Fibroblast of the conjunctiva (primary cell): ENCODE measurements at places on chromosomes 7 and 10.

- no peak for DNase-seq
Observed at GRCh38 chr10:127921753-127922145, 14.8 kb downstream of the PTPRE start.

- no peak for DNase-seq
Observed at GRCh38 chr7:26035552-26035951, 116.4 kb upstream of the NFE2L3 start.

- DNase-seq = peak; percentile 65
Observed at GRCh38 chr7:123275036-123275753, 75.4 kb upstream of the SLC13A1 start.

GRCh38 chr10:84398696-84399095 is 70.3 kb downstream of the CCSER2 start:
- no peak for DNase-seq

- DNase-seq = no peak
Observed at GRCh38 chr7:22476824-22477223, 23.2 kb downstream of the STEAP1B start.

GRCh38 chr7:1054861-1055450 is 10.6 kb downstream of the GPR146 start:
- DNase-seq = no peak

DNA sequence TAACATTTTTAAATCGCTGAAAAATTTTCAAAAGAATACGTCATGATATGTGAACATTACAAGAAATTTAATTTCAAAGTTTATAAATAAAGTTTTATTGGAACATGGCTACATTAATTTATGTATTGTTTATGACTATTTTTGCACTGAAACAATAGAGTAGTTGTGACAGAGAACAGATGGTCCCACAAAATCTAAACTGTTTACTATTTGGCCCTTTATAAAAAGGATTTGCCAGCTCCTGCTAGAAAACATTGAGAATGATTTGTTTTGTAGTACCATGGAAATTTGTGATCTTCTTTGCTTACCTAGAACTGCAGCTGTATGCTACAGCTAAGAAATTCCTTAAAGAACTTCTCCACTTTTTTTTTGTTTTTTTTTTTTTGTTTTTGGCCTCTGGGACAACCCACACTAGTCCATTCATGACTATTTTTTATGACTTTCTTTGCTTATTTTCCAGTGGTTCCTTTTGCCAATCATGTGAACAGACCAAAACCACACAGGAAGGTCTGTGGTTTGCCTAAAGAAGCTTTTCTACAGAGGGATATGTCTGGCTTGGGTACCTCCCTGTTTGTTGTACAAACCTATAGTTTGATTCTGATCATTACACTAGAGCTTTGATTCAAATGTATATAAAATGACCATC is 55.7 kb downstream of the ST7 start:
- DNase-seq = no peak

- no peak for DNase-seq
Observed at GRCh38 chr7:79091661-79092060, 361.8 kb downstream of the MAGI2 start.

DNA sequence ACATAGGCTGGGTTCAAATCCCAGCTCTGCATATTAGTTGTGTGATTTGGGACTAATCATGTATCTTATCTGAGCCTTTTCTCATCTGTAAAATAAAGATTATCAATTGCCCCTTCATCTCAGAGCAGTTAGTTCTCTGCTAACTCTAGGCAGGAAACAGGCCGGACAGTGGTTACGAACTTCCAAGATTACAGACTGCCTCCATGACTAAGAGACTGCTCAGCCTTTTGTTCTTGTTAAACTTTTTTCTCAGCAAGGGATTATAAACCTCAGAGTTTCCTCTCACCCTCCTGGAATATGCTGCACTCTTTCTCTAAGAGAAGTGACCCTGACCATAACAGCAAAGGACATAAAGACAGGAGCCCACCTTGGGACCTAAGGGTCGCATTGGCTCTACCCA is 52.5 kb upstream of the NFKB2 start:
- no peak for DNase-seq

DNA sequence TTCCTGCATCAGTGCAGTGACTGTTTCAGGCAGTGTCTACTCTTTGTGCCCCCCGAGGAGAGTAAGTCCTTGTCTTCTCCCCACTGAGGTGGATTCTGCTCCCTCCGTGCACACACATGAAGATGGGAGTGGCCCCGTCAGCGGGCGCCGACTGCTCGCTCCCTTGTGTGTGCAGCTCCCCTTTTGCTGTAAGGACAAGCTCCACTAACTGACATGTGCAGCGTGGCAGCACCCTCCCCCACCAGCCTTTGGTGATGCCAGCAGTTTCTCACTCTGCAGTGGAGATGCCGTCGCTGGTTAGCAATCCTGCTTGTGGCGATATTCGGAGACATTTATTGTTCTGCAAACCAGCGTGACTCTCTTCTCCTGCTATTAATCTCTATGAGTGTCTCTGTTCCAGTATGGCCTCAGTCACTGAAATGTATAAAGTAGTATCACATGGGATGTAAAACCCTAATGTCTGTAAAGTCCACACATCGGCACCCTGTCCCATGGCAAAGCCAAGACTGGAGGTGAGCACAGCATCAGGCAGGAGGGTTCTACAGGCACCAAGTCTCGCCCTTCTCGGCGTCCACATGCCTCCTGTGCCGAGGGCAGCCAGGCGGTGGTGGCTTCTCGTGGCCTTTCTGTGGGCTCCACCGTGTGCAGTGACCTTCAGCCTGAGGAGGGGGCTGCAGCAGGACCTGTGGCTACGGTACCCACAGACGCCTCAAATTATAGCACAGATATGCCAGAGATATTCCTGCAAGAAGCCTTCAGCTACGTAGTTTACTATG is 202.7 kb downstream of the EBF3 start:
- DNase-seq = no peak

DNA sequence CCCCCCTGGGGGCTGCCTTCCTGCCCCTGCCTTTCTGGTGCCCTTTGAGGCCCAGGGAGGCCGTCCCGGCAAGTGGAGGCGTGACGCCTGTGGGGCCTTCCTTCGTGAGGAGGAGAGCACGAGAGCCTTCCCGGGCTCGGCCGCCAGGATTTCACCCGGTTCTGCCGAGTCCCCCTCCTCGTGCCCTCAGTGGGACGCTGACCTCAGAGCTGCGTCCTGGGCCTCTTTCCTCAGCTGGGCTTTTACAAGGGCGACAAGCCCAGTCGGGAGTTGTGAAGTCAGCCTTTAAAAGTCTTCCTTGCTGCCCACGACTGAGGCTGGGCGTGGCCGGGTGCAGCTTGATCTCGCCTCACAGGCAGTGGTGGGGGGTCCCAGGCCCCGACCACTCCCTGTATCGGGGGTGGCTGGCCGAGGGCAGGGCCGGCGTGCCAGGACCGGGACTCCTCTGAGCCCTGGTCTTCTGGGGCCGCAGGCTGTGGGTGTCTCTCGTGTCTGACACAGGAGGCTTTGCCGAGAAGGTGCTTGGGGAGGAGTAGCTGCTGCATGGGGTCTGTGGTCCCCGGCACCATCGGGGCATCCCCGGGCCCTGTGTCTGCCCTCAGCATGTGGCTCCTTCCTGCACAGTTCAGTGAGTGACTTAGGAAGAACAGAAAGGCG is 41.8 kb downstream of the FAM20C start:
- no peak for DNase-seq

DNA sequence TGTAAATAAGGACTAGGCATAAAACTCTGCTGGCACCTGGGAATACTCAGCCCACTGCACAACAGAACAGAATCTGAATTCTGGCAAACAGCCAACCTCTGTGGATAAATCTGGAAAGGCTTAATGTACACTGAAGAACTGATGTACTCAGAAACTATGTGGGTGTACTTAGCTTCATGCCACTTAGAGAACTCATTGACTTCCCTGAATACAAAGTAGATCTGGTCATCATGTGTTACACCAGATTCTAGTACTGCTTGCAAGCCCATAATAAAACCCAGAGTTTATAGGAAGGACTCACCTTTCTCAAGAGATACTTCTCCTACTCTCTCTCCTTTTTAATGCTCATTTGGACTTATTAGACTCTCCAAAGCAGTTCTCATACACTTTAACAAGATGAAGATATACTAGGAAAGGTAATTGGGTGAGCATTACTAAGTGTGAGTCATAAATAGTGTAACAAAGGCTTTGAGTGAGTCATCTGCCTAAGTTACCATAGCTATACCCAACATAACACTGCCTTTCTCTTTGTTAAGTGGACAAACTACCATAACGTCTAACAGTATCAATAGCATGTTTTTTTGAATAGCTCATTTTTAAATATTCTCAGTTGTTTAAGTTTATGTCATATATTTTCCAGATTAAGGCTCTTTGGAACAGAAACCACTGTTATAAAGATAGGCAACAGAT is 309.1 kb downstream of the MDFIC start:
- peak; percentile 94 for DNase-seq

GRCh38 chr7:151349507-151349853 is 7.9 kb downstream of the NUB1 start:
- DNase-seq = no peak

- no peak for DNase-seq
Observed at GRCh38 chr7:152462995-152463708, 27.3 kb upstream of the KMT2C start.

- peak; percentile 14 for DNase-seq
Observed at GRCh38 chr10:48506147-48506917, 98.5 kb downstream of the ARHGAP22 start.

DNA sequence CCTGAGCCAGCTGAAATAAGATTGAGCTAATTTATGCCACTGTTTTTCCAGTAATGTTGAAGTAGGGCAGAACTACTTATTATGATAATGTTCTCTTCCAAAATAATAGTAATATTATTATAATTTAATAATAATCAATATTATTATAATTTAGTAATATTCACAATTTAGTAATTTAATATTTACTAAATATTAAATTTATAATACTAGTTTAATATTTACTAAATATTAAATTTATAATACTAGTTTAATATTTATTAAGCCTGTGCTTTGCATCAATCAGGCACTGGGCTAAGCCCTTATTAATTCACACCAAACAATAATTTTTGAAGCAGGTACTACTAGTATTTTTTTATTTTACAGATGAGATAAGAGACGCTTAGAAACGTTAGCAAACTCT is 170.1 kb downstream of the BBS9 start:
- DNase-seq = no peak

GRCh38 chr10:17766731-17767130 is 14.7 kb downstream of the TMEM236 start:
- no peak for DNase-seq

DNA sequence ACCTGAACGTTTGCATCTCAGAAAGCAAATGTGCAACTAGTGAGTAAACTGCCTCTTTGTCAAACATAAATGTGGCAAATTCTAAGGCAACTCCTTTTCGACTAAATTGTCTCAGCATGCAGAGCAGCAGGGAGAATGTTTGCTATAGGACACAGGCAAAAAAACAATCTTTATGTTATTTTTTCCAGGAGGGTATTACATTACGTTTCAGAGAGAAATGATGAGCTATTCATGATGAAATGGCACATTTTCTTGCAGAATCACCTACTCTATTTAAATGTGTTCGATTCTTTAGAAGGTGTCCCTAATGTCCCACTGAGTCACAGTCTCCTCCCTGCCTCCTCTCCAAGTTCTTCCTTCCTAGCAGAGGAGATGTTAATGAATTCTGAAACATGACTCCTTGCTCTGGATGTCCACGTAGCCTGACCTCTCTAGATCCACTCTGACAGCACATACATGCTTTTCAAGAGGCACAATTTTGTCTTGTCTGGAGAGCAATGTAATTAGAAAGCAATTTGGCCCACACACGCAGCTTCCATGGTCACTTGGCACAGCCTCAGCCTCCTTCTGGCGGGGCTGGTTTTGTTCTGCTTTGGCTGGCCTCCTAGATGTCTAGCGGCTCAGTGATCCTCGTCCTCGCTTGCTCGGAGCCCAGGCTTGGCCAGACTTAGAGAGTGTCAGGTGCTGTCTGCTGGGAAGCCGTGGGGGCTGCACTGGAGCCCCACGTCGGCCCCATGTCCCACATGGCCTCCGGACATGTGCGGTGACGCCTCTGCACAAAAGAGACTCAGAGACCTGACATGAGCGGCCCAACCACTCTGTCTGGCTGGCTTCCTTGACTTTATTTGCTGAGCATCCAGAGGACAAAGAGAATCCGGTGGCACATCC is 125.7 kb upstream of the ZNF438 start:
- DNase-seq = peak; percentile 57

- no peak for DNase-seq
Observed at GRCh38 chr7:42198296-42198695, 38.7 kb downstream of the GLI3 start.

DNA sequence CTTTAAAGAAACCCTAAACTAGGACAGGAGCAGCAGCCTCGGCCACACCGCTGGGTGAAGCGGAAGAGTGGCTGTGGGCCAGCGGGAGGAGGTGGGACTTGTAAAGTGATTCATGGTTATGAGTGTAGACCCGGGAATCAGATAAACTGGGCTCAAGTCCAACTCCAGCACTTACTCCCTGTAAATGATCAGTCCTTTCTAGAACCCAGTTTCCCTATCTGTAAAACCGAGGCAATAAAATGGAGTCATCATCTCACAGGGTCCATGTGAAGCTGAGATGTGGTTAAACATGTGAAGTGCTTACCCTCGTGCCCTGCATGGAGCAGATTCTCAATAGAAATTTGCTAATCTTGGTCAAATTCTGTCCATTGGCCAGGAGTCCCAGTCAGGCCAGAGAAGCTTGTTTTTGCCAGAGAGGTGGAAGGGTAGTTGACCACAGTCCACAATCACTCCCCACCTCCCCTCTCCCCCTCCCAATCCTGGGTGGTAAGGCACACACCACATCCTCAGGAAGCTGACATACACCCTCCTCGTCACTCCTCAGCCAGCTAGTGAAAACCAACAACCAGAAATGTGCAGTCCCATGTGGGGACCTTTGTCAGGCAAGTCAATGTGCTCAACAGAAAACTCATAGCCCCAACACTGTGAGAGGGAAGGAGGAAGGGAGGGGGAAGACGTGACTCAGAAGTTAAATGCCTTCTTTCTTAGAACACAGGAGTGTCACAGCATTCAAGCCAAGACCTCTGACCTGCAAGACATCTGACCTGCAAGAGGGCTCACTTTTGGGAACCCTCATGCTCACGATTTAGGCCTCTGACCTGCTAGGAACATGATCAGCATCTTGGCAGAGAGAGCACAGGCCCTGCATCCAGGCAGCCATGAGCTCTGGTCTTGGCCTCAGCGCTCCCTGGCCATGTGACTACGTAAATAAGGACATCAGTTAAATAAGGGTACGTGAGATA is 145.1 kb downstream of the PLXNA4 start:
- peak; percentile 33 for DNase-seq

DNA sequence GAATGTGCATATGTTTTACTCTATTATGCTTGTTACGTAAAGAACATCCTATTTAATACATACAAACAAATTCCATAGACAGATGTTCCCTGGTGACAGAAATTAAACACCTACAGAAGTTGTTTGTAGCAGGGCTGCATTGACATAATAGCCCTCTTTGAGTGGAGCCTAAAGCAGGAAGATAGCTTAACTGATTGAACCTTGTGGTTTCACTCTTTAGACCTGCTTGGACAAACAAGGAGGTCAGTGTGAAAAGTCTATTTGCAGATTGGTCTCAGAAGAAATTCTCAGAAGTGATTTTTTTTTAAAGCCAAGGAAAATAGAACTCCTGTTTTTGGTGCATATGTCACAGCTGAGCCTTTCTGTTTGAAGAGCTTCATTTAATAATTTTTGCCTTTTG is 121.3 kb downstream of the PPP1R9A start:
- no peak for DNase-seq

GRCh38 chr7:11709196-11709595 is 122.8 kb downstream of the THSD7A start:
- no peak for DNase-seq
